ENCODE measurements at places on chromosomes 11 and 22. TPM values are rescaled to one million over a fixed set of nuclear protein-coding genes. Genes with fewer than 3 reads are reported as not detected.
A peak's percentile ranks its signal among the peaks of the same experiment; 100 is the strongest.

Gene BRSK2
- polyA plus RNA-seq, result 7.2 TPM

Gene OR4D6
- polyA plus RNA-seq, result not detected

Gene MPPED2
- 4.4 TPM for polyA plus RNA-seq

Gene HBG2
- polyA plus RNA-seq, result not detected

Gene LRRC10B
- 0.35 TPM for polyA plus RNA-seq

Gene THRSP
- polyA plus RNA-seq, result not detected

Gene PGA5
- 0.45 TPM for polyA plus RNA-seq

Gene ACR
- not detected for polyA plus RNA-seq

Gene DDB1
- 102 TPM for polyA plus RNA-seq

Gene MUC6
- polyA plus RNA-seq, result not detected

Gene OR5T1
- polyA plus RNA-seq, result not detected

DNA sequence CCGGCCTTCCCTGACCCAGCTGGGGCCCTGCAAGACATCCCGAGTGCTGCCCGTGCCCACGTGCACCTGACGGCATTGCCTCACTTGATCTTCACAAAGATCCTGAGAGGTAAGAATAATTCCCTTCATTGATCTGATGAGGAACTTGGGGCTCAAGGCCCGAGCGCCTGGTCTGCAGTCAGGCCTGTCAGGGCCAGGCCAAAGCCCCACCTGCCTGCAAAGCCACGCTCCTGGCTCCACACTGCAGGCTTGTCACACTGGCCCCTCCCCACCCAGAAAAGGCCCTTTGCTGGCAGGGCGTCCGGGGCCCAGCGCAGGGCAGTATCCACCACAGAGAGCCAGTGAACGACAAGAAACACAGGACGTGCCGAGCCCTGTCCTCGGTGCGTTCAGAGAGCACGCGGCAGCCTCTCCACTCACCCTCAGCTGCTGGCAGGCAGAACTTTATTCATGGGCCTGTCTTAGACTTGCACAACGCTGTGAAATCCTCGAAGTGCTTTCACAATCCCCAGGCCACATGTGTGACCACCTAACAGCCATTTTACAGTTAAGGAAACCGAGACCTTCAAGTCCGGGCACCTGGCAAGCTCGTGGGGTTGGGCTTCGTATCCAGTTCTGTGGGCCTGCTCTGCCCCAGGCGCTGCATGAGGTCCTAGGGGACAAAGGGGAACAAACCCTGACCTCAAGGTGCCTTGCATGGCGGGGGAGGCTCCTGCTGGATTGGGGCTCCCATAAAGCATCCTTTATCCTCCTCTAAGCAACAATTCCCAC lies 14.8 kb downstream of the KIAA0930 start:
- H3K27me3 ChIP-seq, result no peaks in the 10 kb centered on the region
- 0 out of 2 replicates have a peak overlapping the region, but pooled peaks have one; percentile 32 for H3K27ac ChIP-seq
- H3K4me3 ChIP-seq, result no peak overlapping the region
- H3K4me1 ChIP-seq, result no peaks in the 10 kb centered on the region
- no peak for DNase-seq

DNA sequence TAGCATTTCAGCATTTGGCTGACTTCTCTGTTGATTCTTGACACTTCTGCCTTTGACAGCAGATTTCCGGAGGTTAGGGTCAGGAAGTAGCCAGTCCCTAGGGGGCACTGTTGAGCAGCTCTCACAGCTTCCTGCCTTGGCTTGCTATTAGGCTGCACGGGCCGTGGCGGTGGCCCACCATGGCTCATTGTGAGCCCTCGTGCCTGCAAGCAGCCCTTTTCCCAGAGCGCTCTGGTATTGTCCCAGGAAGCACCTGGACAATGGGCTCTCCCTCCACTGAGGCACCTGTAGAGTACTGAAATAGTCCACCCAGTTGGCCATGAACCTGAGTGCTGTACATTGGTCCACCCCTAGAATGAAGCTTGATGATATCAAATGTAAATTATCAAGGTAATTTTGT lies 100.2 kb upstream of the GAL start:
- no peaks in the 10 kb centered on the region for H3K27me3 ChIP-seq
- DNase-seq, result peak; percentile 93
- no peak overlapping the region for H3K4me3 ChIP-seq

DNA sequence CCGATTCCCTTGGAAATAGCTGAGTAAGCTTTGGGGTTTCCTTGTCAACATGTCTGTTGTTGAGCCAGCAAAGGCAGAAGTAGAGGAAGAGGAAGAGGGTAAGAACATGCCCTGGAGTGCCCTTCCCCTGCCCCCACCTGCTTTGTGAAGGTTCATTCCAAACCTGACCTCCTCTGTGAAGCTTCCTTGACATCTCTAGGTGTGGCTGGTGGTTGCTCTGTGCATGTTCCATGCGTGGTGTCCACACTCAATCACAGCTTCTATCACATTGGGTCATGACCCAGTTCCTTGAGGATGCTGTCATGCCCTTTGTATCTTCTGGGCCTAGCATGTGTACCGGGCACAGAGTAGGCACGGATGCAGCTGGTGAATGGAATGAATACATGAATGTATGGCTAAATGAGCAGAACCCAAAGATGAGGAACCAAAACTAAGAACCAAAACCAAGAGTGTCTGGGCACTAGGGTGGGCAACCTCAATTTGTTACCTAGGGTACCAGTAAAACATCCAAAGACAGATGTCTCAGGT lies 23.7 kb upstream of the FXYD6 start:
- H3K4me3 ChIP-seq, result no peak overlapping the region
- no peak for DNase-seq
- H3K4me1 ChIP-seq, result no peaks in the 10 kb centered on the region
- no peaks in the 10 kb centered on the region for H3K27me3 ChIP-seq
- H3K27ac ChIP-seq, result no peak overlapping the region

DNA sequence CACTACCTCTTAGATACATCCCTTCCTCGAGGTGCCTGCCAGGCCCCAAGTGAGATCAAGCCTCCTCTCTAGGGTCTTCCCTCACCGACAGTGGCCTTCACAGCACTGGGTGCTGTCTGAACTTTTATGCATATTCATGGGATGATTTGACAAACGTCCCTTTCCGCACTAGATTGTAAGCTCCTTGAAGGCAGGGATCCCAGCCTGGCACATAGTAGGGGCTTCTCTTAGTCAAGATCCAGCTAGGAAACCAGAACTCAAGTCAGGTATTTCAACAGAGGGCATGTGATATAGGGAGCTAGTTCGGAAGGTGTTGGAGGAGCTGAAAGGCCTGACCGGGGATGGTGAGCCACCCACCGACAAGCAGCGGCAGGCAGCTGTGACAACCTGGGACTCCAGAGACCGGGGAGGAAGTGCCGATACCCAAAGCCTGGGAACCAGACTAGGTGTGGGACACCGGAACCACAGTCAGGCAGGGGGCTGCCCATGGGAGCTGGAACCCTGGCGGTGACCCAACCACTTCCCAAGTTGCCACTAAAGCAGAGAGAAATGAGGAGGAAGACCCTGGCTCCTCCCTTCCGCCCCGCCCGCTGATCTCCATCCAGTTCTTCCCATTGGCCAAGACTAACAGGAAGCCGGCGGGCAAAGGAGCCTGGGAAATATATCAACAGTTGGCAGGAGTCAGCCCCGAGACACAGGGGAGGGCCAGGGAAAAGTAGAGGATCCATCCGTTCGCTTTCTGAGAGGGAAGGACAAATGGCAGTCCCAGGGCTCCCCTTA lies 39.8 kb upstream of the CD82 start:
- no peak overlapping the region for H3K4me3 ChIP-seq
- no peaks in the 10 kb centered on the region for H3K27me3 ChIP-seq
- DNase-seq, result no peak
- no peak overlapping the region for H3K27ac ChIP-seq
- no peaks in the 10 kb centered on the region for H3K36me3 ChIP-seq

- H3K27me3 ChIP-seq, result peaks cover 14% of the 10 kb centered on the region
- H3K4me3 ChIP-seq, result no peak overlapping the region
- H3K27ac ChIP-seq, result no peak overlapping the region
Observed at GRCh38 chr11:107830915-107831540, 27.6 kb downstream of the SLC35F2 start.

- H3K36me3 ChIP-seq, result no peaks in the 10 kb centered on the region
- DNase-seq, result peak; percentile 97
Observed at GRCh38 chr11:46338988-46339666, 8.1 kb upstream of the DGKZ start.

- H3K36me3 ChIP-seq, result no peaks in the 10 kb centered on the region
- H3K4me3 ChIP-seq, result no peak overlapping the region
- H3K27ac ChIP-seq, result no peak overlapping the region
Observed at GRCh38 chr11:118128721-118129470, 23.7 kb downstream of the SCN4B start.

GRCh38 chr11:27075192-27075591 lies 34.6 kb downstream of the BBOX1 start:
- H3K27ac ChIP-seq, result no peak overlapping the region
- no peaks in the 10 kb centered on the region for H3K36me3 ChIP-seq
- H3K4me1 ChIP-seq, result no peaks in the 10 kb centered on the region

- H3K36me3 ChIP-seq, result no peaks in the 10 kb centered on the region
- H3K4me3 ChIP-seq, result no peak overlapping the region
- H3K27me3 ChIP-seq, result no peaks in the 10 kb centered on the region
- no peak overlapping the region for H3K27ac ChIP-seq
- no peak for DNase-seq
- H3K4me1 ChIP-seq, result no peaks in the 10 kb centered on the region
Observed at GRCh38 chr11:70694371-70694770, 296.0 kb downstream of the CTTN start.

- H3K4me3 ChIP-seq, result no peak overlapping the region
- no peaks in the 10 kb centered on the region for H3K36me3 ChIP-seq
- no peaks in the 10 kb centered on the region for H3K4me1 ChIP-seq
- no peaks in the 10 kb centered on the region for H3K27me3 ChIP-seq
- DNase-seq, result no peak
Observed at GRCh38 chr22:30649430-30650007, 13.9 kb downstream of the SLC35E4 start.

DNA sequence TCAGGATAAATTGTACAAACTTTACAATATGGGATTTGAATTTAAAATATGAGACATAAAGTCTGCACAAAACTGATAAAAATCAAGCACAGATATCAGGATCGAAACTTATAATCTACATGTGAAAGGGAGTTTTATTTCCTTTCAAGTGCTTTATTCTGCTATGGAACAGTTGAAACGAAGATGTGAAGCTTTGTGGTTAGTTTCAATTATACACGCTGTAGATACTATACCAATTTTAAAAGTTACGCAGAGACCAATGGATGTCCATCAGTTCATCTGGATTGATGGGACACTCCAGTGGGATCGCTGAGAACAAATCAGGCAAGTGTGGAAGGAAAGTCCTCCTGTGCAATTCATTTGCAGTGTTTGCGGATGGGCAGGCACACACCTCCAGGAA lies 34.5 kb upstream of the CAT start:
- H3K36me3 ChIP-seq, result no peaks in the 10 kb centered on the region
- no peak overlapping the region for H3K27ac ChIP-seq
- H3K27me3 ChIP-seq, result no peaks in the 10 kb centered on the region
- DNase-seq, result no peak
- H3K4me1 ChIP-seq, result no peaks in the 10 kb centered on the region
- H3K4me3 ChIP-seq, result no peak overlapping the region

DNA sequence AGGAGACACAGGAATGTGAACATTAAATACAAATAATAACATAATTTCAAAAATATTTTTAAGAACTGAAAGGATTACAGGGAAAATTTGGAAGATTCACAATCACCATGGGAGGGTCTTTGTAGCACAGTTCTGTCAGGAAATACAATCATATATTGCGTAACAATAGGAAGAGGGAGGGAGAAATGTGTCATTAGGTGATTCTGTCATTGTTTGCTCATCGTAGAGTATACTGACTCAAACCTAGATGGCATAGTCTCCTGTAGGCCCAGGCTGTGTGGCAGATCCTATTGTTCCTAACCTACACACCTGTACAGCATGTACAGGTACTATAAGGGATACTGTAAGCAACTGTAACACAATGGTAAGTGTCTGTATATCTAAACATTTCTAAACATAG lies 330.4 kb downstream of the BRD1 start:
- H3K27ac ChIP-seq, result no peak overlapping the region
- H3K36me3 ChIP-seq, result no peaks in the 10 kb centered on the region
- no peaks in the 10 kb centered on the region for H3K27me3 ChIP-seq
- H3K4me3 ChIP-seq, result no peak overlapping the region
- no peaks in the 10 kb centered on the region for H3K4me1 ChIP-seq

GRCh38 chr11:10019906-10020682 lies 273.9 kb downstream of the SBF2 start:
- H3K27me3 ChIP-seq, result no peaks in the 10 kb centered on the region
- H3K27ac ChIP-seq, result no peak overlapping the region
- no peak overlapping the region for H3K4me3 ChIP-seq
- DNase-seq, result peak; percentile 11

DNA sequence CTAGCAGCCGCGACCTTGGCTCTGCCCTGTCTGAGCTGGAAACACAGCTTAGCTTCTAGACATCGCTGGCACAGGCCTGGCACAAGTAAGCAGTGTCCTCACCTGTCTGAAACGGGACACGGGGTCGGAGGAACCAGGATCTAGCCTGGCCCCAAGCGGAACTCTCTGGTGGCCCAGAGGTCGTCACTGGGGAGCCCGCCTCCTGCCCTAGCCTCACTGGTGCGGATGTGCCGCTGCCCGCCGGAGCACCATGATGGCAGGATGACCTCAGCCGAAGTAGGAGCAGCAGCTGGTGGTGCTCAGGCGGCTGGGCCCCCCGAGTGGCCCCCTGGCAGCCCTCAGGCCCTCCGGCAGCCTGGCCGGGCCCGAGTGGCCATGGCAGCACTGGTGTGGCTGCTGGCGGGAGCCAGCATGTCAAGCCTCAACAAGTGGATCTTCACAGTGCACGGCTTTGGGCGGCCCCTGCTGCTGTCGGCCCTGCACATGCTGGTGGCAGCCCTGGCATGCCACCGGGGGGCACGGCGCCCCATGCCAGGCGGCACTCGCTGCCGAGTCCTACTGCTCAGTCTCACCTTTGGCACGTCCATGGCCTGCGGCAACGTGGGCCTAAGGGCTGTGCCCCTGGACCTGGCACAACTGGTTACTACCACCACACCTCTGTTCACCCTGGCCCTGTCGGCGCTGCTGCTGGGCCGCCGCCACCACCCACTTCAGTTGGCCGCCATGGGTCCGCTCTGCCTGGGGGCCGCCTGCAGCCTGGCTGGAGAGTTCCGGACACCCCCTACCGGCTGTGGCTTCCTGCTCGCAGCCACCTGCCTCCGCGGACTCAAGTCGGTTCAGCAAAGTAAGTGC lies 871 bp downstream of the SLC35E4 start:
- no peak overlapping the region for H3K27ac ChIP-seq
- peaks cover 10% of the 10 kb centered on the region for H3K4me1 ChIP-seq
- H3K36me3 ChIP-seq, result peaks cover 4% of the 10 kb centered on the region

GRCh38 chr11:42913731-42914130 lies 398.1 kb upstream of the API5 start:
- H3K4me1 ChIP-seq, result no peaks in the 10 kb centered on the region
- DNase-seq, result no peak
- no peak overlapping the region for H3K27ac ChIP-seq
- H3K4me3 ChIP-seq, result no peak overlapping the region
- no peaks in the 10 kb centered on the region for H3K27me3 ChIP-seq

GRCh38 chr11:63595296-63595695 lies 18.9 kb downstream of the PLAAT3 start:
- no peak overlapping the region for H3K27ac ChIP-seq
- no peaks in the 10 kb centered on the region for H3K27me3 ChIP-seq
- no peak overlapping the region for H3K4me3 ChIP-seq
- peaks cover 11% of the 10 kb centered on the region for H3K36me3 ChIP-seq
